ENCODE measurements at places on chromosomes 16 and 17. TPM values are rescaled to one million over a fixed set of nuclear protein-coding genes. Genes with fewer than 3 reads are reported as not detected.

DNA sequence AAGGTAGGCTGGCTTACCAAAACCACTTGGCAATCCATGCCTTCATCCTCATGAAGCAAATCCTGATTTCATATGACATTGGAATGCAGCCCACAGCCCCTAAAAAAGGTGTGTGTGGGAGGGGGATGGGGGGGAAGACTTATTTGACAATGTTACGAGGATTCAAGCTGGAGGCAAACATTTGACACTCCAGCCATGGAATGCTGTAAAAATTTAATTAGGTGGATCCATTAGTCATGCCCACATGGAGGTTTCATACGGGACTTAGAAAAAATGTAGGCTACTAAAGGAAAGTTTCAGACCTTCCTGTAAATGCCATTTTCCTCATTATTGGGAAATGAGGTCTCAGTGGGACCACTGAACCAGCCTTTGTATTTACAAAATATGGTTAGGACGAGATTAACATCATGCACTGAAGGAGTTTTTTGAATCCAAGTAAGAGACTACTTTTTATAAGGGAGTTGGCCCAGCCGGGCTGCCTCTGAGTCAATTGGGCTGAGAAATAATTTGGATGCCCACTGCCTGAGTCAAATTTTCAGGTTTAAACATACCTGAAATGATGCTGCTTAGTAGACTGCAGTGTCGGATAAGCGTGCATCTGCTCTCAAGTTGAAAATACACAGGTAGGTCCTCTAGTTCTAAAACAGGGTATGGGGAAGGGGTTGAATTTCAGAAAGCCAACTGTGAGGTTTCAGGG lies 44.6 kb upstream of the MAF start:
- H3K27ac ChIP-seq = no peak overlapping the region
- H3K36me3 ChIP-seq = no peaks in the 10 kb centered on the region
- H3K27me3 ChIP-seq = no peaks in the 10 kb centered on the region
- no peak for DNase-seq
- H3K4me1 ChIP-seq = no peaks in the 10 kb centered on the region

- H3K4me1 ChIP-seq = peaks cover 41% of the 10 kb centered on the region
- no peak overlapping the region for H3K27ac ChIP-seq
- no peaks in the 10 kb centered on the region for H3K27me3 ChIP-seq
Observed at GRCh38 chr16:81516478-81517149, 72.0 kb downstream of the CMIP start.

GRCh38 chr16:27214084-27214961 lies 11.0 kb downstream of the KDM8 start:
- peaks cover 71% of the 10 kb centered on the region for H3K36me3 ChIP-seq
- H3K4me1 ChIP-seq = no peaks in the 10 kb centered on the region
- no peak overlapping the region for H3K27ac ChIP-seq
- no peaks in the 10 kb centered on the region for H3K27me3 ChIP-seq
- no peak for DNase-seq
- no peak overlapping the region for H3K4me3 ChIP-seq

DNA sequence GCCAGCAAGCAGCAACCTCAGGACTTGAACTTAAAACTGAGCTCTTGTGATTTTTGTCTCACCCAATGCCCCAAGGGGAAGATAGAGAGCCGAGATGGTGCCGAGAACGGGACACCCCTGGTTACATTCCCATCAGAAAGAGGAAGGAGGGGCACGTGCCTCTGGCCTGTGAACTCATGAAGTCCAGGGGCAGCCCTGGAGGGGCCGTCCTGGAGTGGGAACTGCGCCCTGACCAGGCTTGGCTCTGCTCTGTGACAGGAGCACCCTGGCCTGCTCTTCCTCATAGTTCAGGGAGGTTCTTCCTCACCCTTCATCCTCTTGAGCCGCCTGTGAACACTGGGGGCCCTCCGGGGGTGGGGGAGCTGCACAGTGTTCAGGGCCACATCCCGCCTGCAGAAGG lies 130.3 kb upstream of the FOXF1 start:
- no peak overlapping the region for H3K4me3 ChIP-seq
- H3K27ac ChIP-seq = no peak overlapping the region
- H3K36me3 ChIP-seq = no peaks in the 10 kb centered on the region
- no peaks in the 10 kb centered on the region for H3K4me1 ChIP-seq

DNA sequence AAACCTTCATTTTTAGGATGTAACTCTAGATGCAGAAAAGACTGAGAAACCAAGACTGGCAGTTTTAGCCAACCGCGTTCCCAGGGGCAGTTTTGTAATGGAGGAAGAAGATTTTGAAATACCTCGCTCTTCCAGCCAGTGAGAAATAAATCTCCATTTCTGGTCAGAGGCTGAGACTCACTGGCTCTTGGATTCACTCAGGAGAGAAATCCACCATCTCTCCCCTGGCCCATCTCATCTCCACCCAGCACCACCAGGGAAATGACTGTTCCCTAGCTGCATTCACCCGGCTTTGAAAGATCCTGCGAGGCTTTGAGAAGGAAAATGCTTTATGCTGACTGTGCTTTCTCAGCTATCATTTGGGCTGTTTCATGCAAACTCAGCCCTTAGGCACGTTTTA lies 185.2 kb downstream of the SOX9 start:
- no peak for DNase-seq
- H3K27me3 ChIP-seq = no peaks in the 10 kb centered on the region
- no peaks in the 10 kb centered on the region for H3K4me1 ChIP-seq
- H3K4me3 ChIP-seq = no peak overlapping the region
- H3K36me3 ChIP-seq = no peaks in the 10 kb centered on the region

GRCh38 chr17:76904116-76904515 lies 35.9 kb downstream of the MGAT5B start:
- H3K27ac ChIP-seq = no peak overlapping the region
- no peak overlapping the region for H3K4me3 ChIP-seq
- no peaks in the 10 kb centered on the region for H3K27me3 ChIP-seq
- H3K36me3 ChIP-seq = no peaks in the 10 kb centered on the region
- no peaks in the 10 kb centered on the region for H3K4me1 ChIP-seq
- no peak for DNase-seq

DNA sequence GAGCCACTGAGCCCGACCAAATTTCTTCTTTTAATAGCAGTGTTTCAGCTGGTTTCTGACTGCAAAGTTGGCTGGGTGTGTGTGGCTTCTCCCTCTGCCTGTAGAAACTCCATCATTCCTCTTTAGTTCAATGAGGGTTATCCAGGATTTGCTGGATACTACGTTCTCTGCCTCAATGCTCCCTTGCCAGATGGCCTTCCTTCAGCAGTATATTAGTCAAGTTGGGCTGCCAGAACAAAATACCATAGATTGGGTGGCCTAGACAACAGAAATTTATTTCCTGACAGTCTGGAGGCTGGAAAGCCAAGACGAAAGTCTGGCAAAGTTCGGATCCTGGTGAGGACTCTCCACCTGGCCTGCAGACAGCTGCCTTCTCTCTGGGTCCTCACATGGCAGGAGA lies 103.7 kb downstream of the NOG start:
- H3K4me1 ChIP-seq = peaks cover 12% of the 10 kb centered on the region
- no peak overlapping the region for H3K27ac ChIP-seq
- no peaks in the 10 kb centered on the region for H3K36me3 ChIP-seq
- no peaks in the 10 kb centered on the region for H3K27me3 ChIP-seq
- no peak for DNase-seq

DNA sequence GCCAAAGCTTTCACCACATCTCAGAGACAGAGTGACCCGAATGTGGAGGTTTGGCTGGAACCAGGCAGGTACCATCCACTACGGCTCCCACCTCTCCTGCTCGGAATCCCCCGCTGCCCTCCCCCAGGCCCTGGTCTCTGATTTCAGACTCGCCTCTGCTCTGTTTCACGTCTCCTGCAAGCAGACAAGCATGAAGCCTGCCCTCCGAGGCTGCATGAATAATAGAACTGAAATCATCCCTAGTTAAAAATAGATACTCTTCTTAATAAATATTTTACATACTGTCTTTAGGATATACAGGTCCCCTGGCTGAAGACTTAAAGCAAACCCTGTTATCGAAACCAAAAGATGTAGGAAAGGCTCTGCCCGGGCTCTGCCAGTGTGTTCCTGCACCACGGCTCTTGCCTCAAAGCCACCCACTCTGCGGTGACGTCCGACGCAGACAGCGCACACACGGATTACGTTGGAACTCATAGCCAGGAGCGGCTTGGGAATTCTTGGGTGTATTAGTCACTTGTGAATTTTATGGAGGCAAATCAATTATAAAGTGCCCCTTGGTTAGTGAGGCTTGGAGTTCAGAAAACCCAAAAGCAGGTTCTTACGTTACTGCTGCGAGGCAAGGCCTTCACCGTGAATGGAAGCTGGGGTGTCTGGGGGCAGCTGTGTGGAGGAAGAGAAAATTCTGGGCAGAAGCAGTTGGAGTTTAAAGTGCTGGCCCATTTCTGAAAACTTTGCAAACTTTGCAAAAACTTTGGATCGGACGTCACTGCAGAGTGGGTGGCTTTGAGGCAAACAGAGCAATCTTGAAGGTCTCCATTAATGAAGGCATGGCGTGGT lies 25.6 kb upstream of the NPTX1 start:
- no peaks in the 10 kb centered on the region for H3K36me3 ChIP-seq
- H3K4me1 ChIP-seq = no peaks in the 10 kb centered on the region
- H3K27ac ChIP-seq = no peak overlapping the region
- no peaks in the 10 kb centered on the region for H3K27me3 ChIP-seq
- no peak overlapping the region for H3K4me3 ChIP-seq
- DNase-seq = no peak

The TAT gene
- polyA plus RNA-seq = not detected
